Fibroblast of skin of abdomen (primary cell): ENCODE measurements at places on chromosomes 6 and 20.

DNA sequence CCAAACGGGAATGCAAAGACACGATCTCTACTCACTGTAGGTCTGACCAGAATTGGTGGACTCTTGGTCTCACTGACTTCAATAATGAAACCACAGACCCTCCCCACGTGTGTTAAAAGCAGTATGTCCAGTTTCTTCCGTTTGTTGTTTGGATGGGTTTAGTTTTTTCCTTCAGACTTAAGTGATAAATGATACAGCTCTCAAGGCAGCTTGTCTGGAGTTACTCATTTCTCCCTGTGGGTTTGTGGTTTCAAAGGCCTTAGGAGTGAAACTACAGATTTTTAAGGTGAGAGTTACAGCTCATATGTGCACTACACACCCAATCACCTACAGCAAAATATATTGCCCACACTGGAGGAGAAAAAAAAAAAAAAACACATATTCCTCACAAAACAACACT is 86.7 kb upstream of the STMND1 start:
- DNase-seq, result peak; percentile 91

- no peak for DNase-seq
Measured at GRCh38 chr6:147003186-147003585, 201.0 kb upstream of the STXBP5 start.

DNA sequence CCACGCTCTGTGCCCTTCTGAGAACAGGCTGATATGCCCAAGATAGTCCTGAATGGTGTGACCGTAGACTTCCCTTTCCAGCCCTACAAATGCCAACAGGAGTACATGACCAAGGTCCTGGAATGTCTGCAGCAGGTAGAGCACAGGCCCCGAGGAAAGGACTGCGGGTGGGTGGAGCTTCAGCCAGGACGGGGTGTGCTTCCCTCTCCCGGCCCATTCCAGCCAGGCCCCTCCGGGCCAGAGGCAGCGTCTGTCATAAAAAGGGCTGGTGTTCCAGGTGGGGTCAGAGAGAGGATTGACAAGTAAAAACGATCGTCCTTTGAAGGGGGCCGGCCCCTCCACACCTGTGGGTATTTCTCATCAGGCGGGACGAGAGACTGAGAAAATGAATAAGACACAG is 1.3 kb downstream of the RTEL1 start:
- DNase-seq, result no peak

DNA sequence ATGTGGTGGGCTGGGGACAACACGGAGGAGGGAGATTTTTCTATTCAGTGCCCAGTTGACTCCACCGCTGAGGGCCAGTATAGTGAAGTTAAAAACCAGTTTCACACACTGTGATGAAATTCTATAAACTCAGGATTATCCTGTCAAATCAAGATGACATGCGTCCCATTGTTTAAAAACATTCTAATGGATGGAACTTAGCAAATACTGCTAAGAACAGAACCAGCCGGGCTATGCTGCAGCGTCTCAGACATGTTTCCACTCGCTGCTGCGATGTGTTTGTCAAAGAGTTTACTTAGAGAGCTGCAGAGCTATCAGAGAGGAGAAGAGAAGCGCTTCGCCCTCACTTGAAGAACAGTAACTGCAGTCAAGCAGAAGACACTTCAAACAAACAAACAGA is 212.6 kb upstream of the FOXQ1 start:
- DNase-seq, result no peak

- DNase-seq, result no peak
Measured at GRCh38 chr20:16472045-16472872, 101.0 kb downstream of the KIF16B start.

- peak; percentile 99 for DNase-seq
Measured at GRCh38 chr6:37077905-37078296, 72.4 kb downstream of the FGD2 start.

DNA sequence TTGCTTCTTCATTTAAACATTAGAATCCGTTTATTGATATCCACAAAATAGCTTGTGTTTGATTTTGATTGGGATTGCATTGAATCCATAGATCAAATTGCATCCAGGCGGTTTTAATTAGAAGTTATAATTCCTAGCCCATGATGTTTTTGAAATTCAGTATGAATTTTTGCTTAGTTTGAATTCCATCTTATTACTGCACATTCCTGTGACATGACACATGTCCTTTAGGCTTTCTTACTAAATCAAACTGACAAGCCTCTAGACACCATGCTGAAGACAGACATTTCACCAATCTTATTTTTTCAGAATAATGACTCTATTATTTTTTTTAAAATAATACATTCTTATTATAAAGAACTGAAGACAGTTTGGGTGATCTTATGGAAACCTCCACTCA is 21.4 kb upstream of the PI16 start:
- peak; percentile 89 for DNase-seq

GRCh38 chr6:99613409-99613704 is 6.7 kb downstream of the PRDM13 start:
- DNase-seq, result peak; percentile 35

GRCh38 chr20:58086763-58087561 is 141.5 kb downstream of the ANKRD60 start:
- peak; percentile 61 for DNase-seq

GRCh38 chr6:99563056-99563723 is 5.3 kb downstream of the CCNC start:
- no peak for DNase-seq

- peak; percentile 71 for DNase-seq
Measured at GRCh38 chr6:16409531-16410441, 171.4 kb downstream of the GMPR start.

DNA sequence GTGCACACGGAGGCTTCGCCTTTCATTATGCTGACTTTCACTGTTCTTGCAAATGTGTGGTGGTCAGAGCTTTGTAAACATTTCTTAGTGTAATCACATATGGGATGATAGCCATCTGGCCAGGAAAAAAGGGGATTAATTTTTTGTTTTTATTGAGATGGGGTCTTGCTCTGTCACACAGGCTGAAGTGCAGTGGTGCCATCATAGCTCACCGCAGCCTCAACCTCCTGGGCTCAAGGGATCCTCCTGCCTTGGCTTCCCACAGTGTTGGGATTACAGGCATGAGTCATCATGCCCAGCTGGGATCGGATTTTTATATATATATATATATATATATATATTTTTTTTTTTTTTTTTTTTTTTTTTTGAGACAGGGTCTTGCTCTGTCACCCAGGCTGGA is 11.0 kb upstream of the TIAM2 start:
- peak; percentile 25 for DNase-seq

DNA sequence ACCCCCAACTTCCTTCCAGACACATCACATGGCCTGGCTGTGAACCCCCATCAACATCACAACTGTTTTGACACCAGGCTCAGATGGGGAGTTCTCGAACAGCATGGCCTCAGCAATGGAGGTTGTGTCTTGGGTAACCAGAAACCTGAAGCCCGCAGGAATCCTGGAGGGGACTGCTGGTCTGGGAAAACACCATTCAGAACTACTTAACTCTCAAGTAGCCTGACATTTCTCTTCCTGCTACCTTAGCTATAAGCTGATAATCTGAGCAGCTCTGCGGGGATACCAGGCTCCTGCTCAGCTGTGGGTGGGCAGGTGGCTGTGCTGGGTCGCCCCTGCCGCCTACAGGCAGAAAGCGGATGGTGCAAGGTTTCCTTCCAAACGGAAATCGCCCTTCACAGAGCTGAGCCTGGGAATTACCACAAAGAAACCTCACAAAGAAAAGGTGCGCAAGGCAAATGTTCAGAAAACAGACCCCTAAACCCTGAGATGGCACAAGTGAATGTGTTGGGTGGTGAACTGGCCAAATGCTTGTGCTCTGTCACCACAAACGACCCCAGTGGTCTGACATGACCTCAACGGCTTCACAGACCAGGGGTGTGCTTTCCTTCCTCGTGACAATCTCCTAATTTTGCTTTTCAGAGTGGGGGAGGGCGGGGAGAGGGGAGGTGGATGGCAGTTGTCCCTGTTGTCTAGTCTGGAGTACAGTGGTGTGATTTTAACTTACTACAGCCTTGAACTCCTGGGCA is 29.5 kb downstream of the SNX5 start:
- peak; percentile 64 for DNase-seq

DNA sequence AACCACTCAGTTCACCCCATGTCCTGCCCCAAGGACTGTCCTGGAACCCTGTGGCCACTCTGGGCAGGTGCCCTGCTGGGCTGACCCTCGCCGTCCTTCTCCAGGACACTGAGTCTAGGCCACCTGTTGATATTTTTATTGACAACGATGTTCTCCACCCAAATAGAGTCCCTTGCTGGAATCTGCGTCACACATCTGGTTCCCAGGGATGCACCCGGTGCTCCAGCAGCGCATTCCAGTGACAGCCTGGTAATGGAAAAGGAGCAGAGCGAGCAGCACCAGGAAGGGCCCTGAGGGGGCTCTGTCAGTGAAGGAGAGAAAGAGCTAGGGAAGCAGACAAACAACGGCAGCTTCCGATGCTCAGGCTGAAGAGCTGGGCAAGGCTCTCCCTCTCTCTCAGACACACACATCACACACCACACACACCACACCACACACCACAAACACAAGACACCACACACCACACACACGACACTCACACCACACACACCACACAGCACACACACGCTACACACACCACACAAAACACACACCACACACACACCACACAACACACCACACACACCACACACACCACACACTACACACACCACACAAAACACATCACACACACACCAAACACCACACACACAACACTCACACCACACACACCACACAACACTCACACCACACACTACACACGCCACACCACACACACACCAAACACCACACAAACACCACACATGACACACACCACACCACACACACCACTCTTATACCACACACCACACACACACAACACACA is 117.9 kb upstream of the THBS2 start:
- peak; percentile 72 for DNase-seq

DNA sequence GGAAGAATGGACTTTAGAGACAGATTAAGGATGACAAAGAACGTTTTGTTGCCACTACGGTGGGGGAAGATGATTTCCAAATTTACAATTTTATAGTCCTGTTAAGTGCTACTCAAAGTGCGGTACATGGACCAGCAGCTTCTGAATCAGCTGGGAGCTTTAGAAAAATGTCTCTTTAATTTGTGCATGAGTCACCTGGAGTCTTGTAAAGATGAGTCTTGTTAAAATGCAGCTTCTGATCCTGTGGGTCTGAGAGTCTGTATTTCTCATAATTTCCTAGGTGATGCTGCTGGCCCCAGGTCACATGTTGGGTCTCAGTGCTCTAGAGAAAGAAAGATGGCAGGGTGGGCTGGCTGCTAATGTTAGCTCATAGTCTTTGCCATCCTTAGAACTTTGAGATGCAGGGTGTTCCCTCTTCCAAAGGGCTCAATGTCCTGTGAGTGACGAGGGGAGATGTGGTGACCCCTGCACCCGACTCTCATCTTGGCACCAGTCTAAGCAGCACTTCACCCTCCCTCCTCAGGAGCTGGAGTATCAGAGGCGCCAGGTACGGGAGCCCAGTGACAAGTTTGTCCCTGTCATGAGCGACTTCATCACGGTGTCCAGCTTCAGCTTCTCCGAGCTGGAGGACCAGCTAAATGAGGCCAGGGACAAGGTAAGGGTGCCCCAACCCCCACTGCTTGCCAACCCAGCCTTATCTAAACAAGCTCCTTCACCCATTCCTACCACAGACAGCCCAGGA is 34.5 kb downstream of the MOCS1 start:
- DNase-seq, result peak; percentile 7

- DNase-seq, result no peak
Measured at GRCh38 chr6:5772408-5773120, 234.2 kb downstream of the NRN1 start.
